ENCODE measurements at places on chromosomes 1 and 21.

GRCh38 chr1:164559342-164560051 is 513 bp downstream of the PBX1 start:
- DNase-seq, result no peak

DNA sequence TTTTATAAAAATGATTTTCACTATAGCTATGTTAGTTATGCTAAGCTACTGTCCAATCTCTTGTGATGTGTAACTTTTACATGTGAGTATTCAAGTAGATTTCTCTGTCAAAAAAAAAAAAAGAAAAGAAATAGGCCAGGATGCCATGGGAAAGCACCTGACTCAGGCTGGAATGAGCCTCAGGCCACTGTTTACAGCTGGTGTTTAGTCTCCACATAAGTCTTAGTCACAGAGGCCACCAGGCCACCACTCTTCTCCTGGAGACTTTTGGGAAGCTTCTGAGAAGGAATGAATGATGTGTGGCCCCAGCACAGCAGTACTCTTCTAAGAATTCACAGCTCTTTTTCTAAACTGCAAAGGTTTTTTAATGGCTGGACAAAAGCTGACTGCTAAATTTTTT is 48.9 kb downstream of the CHML start:
- DNase-seq, result no peak

GRCh38 chr1:9733160-9733789 is 81.7 kb downstream of the PIK3CD start:
- DNase-seq, result no peak

DNA sequence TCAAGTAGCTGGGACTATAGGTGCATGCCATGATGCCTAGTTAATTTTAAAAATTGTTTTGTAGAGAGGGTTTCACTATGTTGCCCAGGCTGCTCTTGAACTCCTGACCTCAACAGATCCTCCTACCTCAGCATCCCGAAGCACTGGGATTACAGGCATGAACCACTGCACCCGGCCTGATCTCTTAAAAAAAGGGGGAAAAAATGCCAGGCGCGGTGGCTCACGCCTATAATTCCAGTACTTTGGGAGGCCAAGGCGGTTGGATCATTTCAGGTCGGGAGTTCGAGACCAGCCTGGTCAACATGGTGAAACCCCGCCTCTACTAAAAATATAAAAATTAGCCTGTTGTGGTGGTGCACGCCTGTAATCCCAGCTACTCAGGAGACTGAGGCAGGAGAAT is 13.2 kb downstream of the AVPR1B start:
- DNase-seq, result no peak

DNA sequence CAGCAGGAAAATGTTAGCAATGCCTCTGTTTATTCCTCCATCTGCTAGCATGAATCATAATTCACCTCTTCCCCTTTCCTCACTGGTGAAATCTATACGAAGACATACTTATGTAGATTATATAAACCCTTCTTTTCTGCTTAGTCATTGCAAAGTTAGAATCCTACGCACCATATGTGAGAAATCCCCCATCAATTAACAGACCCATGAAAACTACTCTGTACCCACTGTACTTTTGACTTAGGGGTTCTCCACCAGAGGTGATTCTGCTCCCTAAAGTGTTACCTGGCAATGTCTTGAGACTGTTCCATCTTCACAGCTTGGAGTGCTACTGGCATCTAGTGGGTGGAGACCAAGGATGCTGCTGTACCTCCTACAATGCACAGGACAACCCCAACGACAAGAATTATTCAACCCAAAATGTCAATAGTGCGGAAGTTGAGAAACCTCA is 49.6 kb upstream of the KCTD3 start:
- no peak for DNase-seq

DNA sequence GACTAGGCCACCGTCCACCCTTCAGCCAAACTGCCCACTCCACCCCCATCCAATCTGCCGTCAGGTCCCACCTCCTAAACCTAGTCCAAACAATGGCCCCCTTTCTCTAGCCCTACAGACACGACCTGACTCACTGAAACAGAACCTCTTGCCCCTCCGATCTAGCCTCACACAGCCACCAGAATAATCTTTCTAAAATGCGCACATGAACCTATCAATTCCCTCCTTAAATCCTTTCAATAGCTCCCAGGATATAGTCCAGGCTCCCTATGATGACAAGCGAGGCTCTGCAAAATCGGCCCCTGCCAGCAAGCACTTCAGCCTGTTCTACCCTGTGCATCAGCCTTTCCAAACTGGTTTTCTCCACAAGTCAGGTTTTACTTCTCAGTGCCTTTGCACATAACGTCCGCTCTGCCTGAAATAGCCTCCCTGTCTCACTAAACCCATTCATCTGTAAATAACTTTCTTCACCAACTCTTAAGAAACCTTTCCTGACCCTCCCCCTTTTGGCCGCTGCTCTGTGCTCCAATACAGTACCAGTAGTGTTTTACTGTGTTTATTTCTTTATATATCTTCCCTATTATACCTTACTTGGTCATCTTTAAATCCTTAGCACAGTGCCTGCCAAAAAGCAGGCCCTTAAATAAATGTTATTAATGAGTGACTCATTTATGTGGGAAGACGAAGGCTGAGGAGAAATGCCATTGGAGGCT is 9.0 kb upstream of the CDC20 start:
- DNase-seq, result no peak

- DNase-seq, result no peak
These were observed 648 bp upstream of the RGS7 start for GRCh38 chr1:241357366-241358340.

GRCh38 chr21:26954662-26955121 is 12.2 kb downstream of the ADAMTS5 start:
- DNase-seq, result no peak

DNA sequence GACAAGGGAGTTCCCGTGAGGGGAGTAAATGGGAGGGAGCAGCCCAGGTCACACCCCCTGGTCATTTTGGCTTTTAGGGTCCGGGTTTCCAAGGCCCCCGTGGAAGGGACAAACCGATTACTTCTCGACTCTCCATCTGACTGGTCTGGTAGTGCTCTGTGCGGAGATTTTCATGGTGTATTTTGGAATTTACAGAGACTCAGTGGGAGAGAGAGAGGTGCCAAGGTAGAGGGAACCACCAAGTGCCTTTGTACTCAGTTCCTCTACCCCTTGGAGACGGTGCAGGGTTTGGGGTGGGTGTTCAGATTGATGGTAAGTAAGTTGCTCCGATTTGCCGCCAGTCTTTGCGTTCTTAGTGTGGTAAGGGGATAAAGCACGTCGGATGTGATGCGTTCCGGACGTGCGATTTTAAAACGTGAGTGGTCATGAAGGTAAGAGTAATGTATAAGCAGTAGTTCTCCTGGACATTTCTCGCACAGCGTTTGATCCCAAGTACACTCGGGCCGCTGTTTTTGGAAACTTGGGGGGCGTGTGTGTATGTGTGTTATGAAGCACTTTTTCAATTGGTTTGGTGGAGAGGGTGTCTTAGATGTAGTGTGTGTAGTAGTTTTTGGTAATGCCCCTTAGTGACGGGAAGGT is 682 bp downstream of the SUCO start:
- DNase-seq, result peak; percentile 4

DNA sequence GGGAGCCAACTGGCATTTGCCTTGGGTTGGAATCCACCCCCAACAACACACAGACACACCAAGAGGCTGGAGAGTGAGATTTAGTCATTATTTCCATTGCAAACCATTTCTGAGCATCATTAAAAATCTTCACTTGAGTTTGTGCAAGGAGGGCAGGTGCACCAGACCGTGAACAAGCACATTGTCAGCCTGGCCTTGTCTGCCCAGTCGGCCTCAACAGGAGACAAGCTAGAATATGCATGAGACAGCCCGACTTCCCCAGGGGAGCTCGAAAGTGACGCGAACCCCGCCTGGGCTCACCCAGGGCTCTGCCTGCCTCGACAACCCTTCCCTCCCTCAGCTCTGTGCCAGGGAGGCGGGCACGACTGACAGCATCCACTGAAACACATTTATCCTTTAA is 15.4 kb upstream of the GUCA2B start:
- DNase-seq, result no peak

GRCh38 chr21:37060296-37060695 is 12.6 kb downstream of the PIGP start:
- no peak for DNase-seq

GRCh38 chr1:233240829-233241682 is 54.5 kb downstream of the PCNX2 start:
- DNase-seq, result no peak
